ENCODE measurements at places on chromosomes 4 and X. TPM values are rescaled to one million over a fixed set of nuclear protein-coding genes. Genes with fewer than 3 reads are reported as not detected.

CXCL11 gene
- under 0.01 TPM for total RNA-seq

TECRL gene
- not detected for total RNA-seq

DNA sequence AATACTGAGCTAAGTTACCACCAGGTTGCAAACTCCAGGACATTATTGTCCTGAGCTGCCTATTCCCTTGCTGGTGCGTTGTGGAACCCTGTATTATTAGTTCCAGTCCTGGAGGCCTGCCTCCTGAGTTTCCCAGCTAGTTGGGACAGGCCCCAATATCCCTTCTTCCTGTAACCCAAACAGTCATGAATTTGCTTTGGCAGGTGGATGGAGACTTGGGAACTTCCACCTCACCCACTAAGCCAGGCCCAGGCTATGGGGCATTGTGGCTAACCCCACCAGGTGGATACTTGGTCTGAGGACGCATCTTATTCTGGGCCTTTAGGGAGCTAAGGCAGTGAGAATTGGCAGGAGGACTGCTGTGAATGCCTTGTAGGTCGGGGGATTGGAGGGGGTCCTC lies 5.0 kb downstream of the RBM3 start:
- no peak for DNase-seq

DNA sequence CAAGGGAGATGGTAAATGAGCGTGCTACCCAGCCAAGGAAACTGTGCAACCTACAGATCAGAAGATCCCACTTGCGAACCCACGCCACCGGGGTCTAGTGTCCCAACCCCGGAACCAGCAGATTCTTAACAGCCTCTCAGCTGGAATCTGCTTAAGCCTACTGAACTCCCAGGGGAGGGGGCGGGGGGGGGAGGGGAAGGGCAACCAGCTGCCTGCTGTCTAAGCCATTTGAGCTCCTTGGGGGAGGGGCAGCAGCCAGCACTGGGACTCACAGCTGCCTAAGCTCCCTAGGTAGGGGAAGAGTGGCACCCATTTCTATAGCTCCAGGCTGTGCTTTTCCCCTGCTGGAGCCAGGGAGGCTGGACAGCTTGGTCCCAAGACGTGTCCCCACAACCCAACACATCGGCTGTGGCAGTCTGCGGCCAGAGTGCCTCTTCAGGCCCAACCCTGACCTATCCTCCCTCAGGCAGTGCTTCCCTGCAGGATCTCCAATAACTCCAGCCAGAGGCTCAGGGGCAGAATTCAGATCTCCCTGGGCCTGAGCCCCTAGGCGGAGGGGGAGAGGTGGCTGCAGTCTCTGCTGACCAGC lies 289.2 kb downstream of the LDB2 start:
- no peak for DNase-seq
